Cardiac fibroblast (primary cell): ENCODE measurements at places on chromosomes 2 and 18.

DNA sequence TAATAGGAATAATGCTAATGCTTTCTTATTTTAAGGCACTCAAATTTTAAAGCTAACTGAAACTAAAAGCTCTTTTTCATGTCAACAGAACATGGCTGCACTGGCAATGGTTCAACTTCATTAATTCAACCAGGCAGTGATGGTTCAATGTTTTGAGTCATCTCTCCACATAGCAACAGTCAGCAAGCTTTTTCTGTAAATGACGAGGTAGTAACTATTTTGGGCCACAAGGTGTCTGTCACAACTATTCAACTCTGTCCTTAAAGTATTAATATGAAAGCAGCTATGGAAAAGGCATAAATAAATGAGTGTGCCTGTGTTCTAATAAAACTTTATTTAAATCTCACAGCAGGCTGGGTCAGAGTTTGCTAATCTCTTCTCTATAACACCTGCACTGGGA, 1425.6 kb upstream of the PIK3C3 start:
- DNase-seq, result peak; percentile 46

- peak; percentile 69 for DNase-seq
Measured at GRCh38 chr18:73316513-73316912, 448.7 kb upstream of the NETO1 start.

- DNase-seq, result peak; percentile 48
Measured at GRCh38 chr2:241804326-241805229, 4.4 kb upstream of the NEU4 start.

GRCh38 chr2:117943013-117943672, 70.7 kb downstream of the CCDC93 start:
- no peak for DNase-seq

- peak; percentile 57 for DNase-seq
Measured at GRCh38 chr18:28177828-28178635, 1.1 kb upstream of the CDH2 start.
